AG04449 (cell line): ENCODE measurements at places on chromosomes 7 and 10.

GRCh38 chr7:107069457-107069856 lies 25.0 kb downstream of the PRKAR2B start:
- DNase-seq: no peak

DNA sequence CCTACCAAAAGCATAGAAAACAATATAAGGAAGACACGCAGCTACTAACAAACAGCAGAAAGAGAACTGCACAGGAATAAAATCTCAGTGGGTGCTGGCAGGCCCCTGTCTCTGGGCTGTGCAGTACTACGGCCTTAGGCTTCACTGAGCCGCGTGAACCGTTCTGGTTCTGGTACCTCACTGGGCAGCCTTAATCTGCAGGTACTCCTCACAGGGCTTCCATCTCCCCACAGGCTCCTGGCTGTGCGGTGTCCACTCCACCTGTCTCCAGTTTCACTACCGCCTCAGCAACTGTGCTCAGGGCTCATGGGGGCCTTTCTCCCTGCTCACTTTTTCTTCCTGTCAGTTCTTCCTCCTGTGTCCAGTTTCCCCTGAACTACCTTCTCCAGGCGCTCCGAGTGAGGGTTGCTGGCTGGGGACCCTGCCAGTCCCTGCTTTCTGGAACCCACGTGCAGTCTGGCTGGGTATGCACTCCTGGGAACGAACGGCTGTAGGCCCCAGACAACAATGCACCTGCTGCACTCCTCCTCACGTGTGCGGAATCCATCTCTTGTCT lies 75.7 kb downstream of the VIPR2 start:
- no peak for DNase-seq

- no peak for DNase-seq
These were observed 2.2 kb downstream of the ARHGAP21 start for GRCh38 chr10:24721229-24722106.

DNA sequence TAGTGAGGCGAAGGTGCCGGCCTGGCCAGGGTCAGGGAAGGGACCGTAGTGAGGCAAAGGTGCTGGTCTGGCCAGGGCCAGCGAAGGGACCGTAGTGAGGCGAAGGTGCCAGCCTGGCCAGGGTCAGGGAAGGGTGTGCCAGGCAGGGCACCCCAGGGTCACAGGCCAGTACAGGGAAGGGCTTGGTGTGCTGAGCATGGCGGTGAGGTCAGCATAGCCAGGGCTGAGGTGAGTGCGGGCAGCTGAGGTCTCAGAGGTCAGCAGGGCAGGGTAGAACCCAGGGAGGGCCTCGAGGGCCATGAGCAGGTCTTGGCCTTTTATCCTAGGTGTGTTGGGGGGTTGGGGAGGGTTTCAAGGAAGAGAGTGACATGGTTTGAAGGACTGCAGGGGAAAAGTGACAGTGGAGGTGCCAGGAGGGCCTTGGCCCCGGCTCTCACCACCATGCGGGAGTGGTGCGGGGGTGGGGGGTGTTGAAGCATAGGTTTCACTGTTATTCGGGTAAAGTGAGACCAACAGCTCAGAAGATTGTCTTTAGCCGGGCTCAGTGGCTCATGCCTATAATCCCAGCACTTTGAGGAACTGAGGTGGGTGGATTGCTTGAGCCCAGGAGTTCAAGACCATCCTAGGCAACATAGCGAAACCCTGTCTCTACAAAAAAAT lies 93.3 kb downstream of the CHST15 start:
- DNase-seq: no peak

- no peak for DNase-seq
These were observed 37.1 kb upstream of the AGBL3 start for GRCh38 chr7:134949171-134949570.

- no peak for DNase-seq
These were observed 27.4 kb downstream of the LRRC4 start for GRCh38 chr7:128003787-128004186.

DNA sequence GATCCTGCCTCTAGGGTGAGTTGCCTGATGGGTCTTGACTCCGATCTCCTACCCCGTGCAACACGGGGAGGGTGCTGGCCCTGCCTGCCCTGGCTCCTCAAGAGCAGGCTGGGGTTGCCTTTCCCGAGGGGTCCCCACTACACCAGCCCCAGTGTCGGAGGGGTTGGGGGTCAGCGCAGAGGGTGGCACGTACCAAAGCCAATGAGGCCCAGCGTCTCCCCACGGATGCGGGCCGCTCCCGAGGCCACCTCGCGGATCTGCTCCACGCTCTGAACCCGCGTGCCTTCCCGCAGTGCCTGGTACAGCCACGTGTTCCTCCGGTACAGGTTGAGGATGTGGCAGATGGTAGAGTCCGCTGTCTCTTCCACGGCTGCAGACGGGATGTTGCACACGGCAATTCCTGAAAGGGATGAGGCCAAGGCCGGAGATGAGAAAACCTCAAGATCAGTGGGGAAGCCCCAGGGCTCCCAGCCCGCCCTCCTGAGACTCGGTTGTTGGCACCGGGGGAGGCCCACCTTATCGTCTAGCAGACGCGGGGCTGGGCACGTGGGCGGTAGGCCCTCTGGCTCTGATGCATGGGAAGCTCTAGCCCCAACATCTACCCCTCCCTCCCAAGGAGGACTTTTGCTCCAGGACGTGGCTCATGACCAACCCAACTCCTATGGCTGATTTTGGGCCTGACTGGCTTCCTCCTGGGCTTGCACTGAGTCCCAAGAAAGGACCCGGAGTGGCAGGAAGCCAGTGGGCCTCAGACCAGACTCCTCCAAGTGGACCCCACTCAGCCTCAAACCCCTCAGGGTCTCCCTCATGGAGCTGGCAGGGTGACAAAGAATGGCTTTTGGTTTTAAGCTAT lies 56.1 kb downstream of the ZRANB1 start:
- no peak for DNase-seq

DNA sequence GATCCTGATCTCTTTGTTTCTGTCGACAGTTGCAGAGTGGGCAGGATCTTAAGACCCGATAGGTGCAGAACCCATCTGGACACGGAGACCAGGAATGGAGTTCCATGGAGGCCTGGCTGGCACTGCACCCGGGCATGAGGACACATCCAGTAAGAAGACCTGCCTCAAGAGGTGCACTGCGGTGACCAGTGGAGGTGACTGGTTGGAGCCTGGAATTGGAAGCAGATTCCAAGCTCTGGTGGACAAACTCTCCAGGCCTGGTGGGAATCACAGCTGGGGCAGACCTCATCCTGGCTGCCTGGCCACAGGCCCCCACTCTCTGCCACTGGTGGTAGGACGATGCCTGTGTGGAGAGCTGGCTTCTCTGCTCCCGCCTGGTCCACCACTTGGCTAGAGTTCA lies 31.0 kb downstream of the ZNF775 start:
- no peak for DNase-seq

DNA sequence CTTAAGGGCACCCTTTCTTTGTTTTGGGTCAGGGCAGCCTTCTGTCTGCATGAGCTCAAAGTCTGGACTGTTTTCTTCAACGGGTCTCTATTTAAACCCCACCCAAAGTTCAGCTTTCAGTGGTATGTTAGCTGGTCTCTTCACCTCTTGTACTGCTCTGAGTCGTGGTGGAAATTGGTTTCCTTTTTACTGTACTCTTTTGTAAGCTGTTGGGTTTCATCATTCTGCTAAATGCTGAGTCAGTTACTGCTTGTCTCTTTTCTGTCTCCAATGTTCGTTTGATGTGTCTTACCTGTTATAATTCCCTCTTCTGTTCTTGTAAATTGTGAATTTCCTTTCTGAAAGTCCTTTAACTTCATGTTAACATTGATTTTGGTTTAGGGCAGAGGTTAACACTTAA lies 64.1 kb upstream of the MALRD1 start:
- DNase-seq: no peak

DNA sequence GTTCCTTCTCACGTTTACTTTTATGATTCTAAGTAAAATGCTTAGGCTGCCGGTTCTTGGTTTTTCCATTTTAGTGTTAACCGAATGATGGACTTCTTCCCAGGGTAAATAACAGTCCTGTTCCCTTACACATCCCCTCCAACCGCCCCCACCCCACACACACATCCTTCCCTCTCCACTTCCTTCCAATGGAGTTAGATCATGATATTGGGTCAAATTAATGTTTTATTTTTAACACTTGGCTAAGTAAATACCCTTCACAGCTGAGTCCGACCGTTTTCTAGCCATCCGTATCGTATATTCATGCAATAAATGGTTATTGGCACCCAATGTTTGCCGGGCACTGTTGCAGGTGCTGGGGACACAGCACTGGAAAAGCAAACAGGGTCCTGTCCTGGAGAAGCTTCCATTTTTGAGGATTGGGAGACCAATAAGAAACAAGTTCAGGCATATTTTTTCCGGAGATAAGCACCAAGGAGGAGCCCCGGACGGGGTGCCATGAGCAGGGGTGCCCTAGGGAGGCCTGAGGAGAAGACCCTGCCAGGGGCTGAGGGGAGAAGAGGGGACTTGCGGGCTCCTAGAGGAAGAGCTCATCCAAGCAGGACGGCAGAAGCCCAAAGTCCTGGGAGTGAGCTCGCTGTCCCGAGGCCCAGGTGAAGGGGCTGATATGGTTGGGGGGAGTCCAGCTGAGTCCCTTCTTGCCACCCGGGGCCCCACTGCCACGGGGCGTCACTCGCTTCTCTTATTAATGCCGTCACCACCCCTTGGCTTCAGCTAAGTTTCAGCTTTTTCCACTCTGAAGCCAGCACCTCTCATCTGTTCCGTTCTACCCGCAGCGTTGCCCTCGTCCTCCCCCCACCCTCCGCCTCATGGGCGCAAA lies 126.0 kb upstream of the RET start:
- no peak for DNase-seq
